Astrocyte (in vitro differentiated cells and primary cell): ENCODE measurements at places on chromosomes 11 and 22.

GRCh38 chr11:17798716-17799115, 64.1 kb downstream of the KCNC1 start:
- DNase-seq = no peak

DNA sequence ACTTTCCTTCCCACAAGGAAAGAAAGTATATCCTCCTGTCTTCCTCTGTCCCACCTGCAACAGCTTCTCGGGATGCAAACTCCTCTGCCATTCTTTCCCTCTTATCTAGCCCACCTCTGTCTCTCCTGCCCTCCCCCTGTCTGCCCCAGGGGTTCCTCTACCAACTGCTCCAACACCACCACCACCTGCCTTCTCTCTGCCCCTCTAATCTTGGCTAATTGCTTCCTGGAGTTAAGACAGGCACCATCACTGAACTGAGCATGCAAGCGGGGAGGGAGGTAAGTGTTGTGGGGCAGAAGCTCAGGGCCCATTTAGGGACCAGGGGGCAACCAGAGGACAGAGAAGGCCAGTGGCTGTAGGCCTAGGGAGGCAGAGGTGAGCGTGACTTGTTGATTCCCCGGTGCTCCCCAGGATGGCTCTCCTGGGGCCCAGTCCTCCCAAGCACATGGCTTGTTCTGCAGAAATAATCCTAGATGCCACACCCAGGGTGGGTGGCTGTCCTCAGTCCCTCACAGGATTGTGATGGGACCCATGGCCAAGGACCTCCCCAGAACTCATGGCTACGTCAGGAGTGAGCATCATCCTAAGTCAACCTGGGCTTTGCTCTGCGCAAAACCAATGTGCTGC, 111.1 kb downstream of the TP53I11 start:
- no peak for DNase-seq

- DNase-seq = no peak
These were observed 594.0 kb upstream of the TENM4 start for GRCh38 chr11:80034801-80035200.

DNA sequence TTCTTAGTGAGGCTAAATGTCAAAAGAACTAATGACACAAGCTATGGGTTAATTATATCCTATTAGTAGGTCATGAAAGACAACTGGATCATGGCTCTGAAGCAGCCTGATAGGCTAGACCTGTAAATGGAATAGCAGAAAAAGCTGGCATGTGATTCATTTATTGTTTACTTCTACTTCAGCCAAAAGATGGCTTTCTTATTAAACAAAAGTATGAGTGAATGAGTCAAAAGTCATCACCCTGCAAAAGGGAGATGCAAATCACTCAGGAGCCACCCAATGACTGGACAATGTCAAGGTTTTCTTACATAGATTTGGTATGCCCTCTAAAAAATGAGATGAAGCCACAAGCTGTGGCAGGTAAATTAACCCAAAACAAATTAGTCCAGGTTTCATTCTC, 138.0 kb downstream of the TRPC6 start:
- no peak for DNase-seq

- DNase-seq = peak; percentile 4
These were observed 217.3 kb upstream of the GRIA4 start for GRCh38 chr11:105392556-105392955.

GRCh38 chr22:43273902-43274484, 69.2 kb downstream of the SCUBE1 start:
- DNase-seq = no peak

GRCh38 chr11:46485856-46486443, 94.4 kb upstream of the CHRM4 start:
- no peak for DNase-seq

GRCh38 chr22:20940186-20940651, 23.0 kb downstream of the CRKL start:
- no peak for DNase-seq

GRCh38 chr11:5335170-5335569, 8.2 kb downstream of the OR51B5 start:
- DNase-seq = no peak

DNA sequence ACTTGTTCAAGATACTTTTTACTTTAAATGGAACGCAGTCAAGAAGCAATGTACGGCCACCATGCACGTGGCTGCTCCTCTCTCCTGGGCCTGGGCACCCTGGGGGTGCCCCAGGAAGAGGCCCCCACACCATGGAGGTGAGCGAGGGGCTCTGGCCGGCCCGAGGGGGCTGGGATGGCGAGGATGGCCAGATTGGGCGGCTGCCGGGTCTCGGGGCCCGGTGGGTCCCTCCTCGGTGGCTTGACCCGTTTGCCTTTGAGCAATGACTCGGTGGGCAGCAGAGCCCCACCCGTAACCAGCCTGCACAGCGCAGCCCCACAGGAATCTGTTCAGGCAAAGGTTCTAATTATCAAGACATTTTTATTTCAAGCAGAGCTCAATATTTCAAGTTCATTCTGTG, 167.4 kb downstream of the BRD1 start:
- DNase-seq = no peak

DNA sequence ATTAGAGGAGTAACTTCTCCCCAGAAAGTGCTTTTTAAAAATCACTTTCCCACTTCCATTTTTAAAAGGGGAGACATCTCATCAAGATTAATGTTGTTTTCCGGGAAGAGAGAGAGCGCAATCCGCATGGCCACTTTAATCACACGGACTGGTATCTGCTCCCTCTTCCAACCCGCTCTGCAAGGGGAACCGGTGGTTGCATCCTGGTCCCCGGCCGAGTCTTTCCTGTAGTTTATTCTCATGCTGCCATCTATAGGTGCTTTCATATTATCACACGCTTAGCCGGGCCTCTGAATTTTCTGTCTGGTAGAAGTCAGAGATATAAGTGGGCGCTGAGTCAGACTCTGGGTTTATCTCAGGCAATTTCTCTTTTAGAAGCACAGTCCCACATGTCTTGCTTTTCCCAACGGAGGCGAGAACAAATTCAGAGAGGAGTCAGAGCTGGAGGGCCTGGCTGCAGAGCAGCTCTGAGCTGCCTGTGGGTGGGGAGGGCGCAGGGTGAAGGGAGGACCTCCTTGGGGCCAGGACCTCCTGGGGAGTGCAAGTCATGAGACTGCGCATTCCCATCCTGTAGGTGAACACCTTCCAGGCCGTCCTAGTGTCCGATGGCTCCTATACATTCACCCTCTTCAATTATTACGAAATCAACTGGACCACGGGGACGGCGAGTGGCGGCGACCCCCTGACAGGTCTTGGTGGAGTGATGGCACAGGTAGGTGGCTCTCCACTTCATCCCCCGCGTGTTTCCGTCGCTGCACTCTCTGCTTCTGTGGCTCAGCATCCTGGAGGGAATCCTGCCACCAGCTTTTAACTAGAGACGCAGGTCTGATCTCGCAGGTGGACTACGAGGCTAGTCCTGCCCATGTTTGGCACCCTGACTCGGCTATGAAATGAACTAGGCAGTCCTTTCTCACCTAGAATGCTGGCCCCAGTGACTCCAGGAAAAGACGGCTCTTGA, 11.7 kb downstream of the TECTA start:
- DNase-seq = peak; percentile 68

DNA sequence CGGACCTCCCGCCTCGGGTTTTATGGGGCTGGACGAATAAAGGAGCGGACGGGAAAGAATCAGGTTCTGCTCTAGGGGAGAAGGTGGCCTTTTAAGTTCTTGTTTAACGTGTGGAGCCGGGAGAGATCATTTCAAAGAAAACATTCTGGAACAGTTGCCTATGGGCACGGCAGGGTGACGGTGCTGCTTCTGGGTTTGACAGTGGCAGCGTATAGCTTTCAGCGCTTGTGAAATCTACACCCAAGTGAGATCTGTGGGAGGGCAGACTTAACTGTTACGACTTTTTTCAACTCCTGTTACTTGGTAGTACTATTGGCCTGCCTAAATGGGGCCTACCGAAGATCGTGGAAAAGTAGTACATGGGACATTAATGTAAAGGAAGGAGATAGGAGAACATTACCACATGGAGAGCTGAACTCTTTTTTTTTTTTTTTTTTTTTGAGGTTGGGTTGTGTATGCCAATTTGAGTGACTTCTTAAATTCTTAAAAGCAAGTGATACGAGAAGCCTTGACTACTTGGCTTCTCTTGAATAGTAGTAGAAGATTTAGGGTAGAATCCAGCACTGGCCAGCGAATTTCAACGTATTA, 743 bp downstream of the USP47 start:
- peak; percentile 80 for DNase-seq

GRCh38 chr11:110897035-110897434, 184.8 kb upstream of the ARHGAP20 start:
- peak; percentile 92 for DNase-seq

DNA sequence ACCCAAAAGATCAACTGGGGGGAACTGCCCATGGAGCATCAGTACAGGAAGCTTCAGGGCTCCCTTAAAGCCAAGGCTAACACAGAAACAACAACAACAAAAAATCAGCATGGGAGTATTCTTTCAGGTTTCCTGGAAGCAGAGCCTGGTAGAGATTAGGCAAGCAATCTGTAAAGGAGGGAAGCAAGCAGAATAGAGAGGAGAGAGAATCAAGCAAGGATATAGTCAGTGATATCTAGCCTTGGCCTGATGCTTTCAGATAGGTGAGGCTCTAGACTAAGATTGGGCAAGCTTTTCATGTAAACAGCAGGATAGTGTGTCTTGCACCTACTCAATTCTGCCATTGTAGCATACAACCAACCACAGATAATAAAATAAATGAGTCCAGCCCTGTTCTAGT, 44.4 kb upstream of the FAT3 start:
- peak; percentile 6 for DNase-seq

GRCh38 chr11:57936050-57936418, 87.6 kb upstream of the OR9Q1 start:
- no peak for DNase-seq

DNA sequence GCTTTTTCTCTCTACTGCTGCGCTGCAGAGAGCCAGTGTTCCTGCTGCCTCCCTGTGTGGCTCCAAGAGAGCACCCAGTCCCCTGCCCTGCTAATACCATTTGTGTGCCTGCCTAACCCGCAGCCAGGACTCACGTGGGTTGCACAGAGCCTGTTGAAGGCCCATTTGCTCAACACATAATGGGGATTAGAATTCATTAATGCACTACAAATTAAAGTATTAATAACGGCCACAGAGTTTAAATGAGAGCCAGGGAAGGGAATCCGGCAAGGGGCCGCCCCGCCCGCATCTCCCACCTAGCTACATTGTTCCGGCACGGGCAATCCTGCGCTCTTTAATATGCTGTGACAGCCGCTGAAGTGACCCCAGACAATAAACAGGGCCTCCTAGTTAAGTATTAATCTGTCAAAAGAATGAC, 211.3 kb downstream of the NXPE2 start:
- no peak for DNase-seq

GRCh38 chr11:128734103-128734831, 40.4 kb downstream of the FLI1 start:
- DNase-seq = no peak

- no peak for DNase-seq
These were observed 60.9 kb upstream of the EED start for GRCh38 chr11:86183694-86184093.

GRCh38 chr22:19068784-19069271, 53.4 kb downstream of the DGCR2 start:
- no peak for DNase-seq

- no peak for DNase-seq
These were observed 62.4 kb upstream of the ALKBH3 start for GRCh38 chr11:43818220-43818619.

- DNase-seq = no peak
These were observed 10.3 kb downstream of the LTO1 start for GRCh38 chr11:69664901-69665300.

GRCh38 chr22:36206255-36206654, 4.6 kb upstream of the APOL4 start:
- no peak for DNase-seq

GRCh38 chr22:36928786-36929535, 15.5 kb downstream of the CSF2RB start:
- DNase-seq = no peak

- DNase-seq = no peak
These were observed 89.3 kb downstream of the NAT10 start for GRCh38 chr11:34194576-34195335.

- DNase-seq = no peak
These were observed 40.1 kb upstream of the CTSC start for GRCh38 chr11:88377646-88378045.

DNA sequence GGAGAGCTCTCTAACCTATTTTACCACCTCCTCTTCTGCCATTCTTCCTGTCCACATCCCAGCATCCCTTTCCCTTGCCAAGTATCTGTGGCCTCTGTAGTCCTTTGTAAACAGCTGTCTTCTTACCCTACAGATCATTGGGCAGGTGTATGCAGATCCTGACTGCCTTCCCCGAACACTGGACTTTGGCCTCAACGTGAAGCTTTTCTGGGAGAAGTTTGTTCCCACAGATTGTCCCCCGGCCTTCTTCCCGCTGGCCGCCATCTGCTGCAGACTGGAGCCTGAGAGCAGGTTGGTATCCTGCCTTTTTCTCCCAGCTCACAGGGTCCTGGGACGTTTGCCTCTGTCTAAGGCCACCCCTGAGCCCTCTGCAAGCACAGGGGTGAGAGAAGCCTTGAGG, 17.3 kb downstream of the PIK3IP1 start:
- DNase-seq = no peak

GRCh38 chr22:36328635-36329253, 59.0 kb downstream of the MYH9 start:
- DNase-seq = peak; percentile 94

DNA sequence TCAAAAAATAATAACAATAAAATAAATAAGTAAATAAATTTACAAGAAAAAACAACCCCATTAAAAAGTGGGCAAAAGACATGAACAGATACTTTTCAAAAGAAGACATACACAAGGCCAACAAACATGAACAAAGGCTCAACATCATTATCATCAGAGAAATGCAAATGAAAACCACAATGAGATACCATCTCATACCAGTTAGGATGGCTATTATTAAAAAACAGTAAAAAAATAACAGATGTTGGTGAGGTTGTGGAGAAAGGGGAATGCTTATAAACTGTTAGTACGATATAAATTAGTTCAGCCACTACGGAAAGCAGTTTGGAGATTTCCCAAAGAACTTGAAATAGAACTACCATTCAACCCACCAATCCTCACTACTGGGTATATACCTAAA, 44.6 kb downstream of the PRCP start:
- peak; percentile 16 for DNase-seq

- no peak for DNase-seq
These were observed 1.2 kb upstream of the TMEM45B start for GRCh38 chr11:129814244-129815014.

GRCh38 chr22:50695421-50696250, 23.0 kb downstream of the SHANK3 start:
- DNase-seq = no peak

DNA sequence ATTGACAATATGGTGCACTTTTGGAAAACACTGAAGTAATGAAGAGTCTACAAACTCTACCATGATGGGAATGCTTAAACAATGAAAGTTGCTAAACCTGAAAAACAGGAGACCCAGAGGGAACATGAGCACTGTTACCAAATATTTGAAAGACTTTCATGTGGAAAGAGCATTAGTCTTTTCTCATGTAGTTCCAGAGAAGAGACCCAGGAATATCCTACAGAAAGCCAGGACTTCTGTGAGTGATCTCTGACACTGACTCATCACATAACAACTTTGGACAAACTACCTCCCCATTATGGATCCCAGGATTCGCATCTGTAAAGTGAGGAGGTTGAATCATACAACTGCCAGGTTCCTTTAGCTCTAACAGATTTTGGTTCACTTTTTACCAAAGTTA, 62.2 kb downstream of the FAM181B start:
- no peak for DNase-seq

GRCh38 chr22:43847376-43848289, 14.7 kb downstream of the SULT4A1 start:
- DNase-seq = no peak
